Urothelium cell line (cell line): ENCODE measurements at places on chromosomes 12 and 14.

DNA sequence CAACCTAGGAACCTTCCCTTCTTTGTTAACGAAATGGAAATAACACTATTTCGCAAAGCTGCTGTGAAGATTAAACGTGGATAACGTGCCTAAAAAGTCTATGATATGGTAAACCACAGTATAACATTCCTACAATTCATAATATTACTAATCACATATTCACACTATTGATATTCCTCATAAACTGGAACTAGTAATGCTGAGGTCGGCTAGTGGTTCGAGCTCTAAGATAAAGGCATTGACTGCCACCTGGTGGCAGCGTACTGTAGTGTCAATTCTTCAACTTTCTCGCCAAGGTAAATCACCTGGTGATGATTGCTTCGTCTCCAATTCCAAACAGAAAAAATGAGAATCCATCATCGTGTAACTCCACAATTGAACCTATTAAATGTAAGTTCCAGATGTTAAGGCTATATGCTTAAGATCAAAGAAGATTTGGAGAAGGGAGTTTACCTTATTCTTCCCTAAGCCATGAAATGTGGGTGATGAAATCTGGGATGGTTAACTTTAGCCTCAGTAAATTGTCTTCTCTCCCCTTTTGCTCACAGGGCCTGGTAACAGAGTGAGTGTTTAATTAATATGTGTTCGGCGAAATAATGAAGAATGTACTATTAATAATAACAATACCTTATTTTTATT lies 197.5 kb upstream of the TMEM132C start:
- peak; percentile 51 for DNase-seq

GRCh38 chr14:40986655-40987054 lies 620.0 kb upstream of the LRFN5 start:
- DNase-seq, result no peak

DNA sequence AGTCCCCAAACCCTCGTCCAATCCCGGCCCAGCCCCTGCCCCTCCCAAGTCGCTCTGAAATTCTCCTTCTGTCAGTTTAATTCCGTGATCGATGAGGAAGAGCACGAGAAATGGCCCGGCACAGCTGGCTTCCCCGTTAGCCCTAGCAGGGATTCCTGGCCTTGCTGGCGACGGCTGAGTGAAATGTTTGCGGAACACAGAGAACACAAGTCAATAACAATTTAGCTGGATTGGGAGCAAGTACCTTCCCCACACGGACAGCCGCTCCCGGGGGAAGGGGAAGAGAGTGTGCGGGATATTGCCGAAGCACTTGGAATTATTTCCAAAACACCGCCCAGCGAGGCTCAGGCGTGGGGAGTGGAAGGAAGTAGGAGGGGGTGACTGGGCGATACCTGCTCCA lies 134.6 kb downstream of the RBM19 start:
- DNase-seq, result no peak

- no peak for DNase-seq
These were observed 577.5 kb upstream of the FBXO33 start for GRCh38 chr14:40009771-40010170.

GRCh38 chr12:130770413-130771028 lies 54.4 kb upstream of the RIMBP2 start:
- DNase-seq, result no peak

DNA sequence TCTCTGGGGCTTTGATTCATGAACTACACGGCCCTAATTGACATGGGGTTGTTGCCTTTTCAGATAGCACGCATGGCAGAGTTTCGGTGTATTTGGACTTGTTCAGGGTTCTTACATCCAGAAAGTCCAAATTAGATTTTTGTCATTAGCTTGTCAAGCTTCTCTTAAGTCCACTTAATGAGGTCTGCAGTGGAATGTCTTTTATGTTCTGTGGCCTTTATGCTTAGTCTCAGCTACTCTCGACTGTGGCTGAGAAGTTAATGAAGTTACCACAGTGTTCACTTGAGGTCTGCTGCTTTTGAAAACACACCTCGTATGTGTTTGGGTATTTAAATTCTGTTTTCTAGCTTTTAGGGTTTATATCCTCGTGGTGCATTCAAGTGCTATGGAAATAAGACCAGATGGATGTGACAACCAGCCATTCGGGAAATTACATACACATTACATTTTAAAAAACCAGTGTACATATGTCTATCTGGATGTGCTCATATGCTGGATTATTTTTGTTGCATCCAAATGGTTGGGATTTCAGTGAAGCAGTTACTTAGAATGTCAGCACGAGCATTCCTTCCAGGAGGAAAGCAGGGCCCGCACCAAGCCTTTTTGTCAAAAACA lies 80.2 kb downstream of the RMST start:
- no peak for DNase-seq

GRCh38 chr14:72891666-72892102 lies 2.2 kb downstream of the DPF3 start:
- DNase-seq, result no peak

- no peak for DNase-seq
These were observed 144.3 kb downstream of the CALM1 start for GRCh38 chr14:90541076-90541634.

- no peak for DNase-seq
These were observed 2.3 kb downstream of the TMED10 start for GRCh38 chr14:75174066-75174465.

GRCh38 chr12:101115326-101115725 lies 94.7 kb downstream of the SLC5A8 start:
- DNase-seq, result no peak

DNA sequence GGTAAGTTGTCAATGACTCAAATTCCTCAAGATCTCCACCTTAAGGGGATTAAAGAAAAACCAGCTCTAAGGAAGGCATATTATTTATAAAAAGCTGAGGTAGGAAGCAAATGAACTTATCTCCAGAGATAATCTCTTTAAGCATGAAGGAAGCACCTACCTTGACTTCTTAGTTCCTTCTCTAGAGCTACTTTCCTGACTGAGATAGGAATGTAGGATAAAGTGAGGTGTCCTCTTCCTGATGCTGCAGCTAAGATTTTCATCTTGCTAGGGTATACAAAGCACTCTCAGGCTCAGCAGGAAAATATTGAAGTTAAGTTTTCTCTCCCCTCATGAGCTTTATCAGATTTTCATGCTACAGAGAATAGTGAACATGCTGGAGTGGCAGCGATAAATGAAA lies 163.0 kb upstream of the E2F7 start:
- DNase-seq, result no peak

GRCh38 chr12:119594399-119594730 lies 791 bp downstream of the TMEM233 start:
- peak; percentile 21 for DNase-seq

GRCh38 chr12:31521964-31522363 lies 69.0 kb downstream of the DENND5B start:
- no peak for DNase-seq

DNA sequence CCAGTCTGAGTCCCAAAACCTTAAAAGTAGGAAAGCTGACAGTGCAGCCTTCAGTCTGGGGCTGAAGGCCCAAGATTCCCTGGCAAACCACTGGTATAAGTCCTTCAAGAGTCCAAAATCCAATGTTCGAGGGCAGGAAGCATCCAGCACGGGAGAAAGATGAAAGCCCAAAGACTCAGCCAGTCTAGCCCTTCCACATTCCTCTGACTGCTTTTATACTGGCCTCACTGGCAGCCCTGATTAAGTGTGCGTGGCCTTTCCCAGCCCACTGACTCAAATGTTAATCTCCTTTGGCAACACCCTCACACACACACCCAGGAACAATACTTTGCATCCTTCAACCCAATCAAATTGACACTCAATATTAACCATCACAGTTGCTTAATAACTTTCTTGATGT lies 372.1 kb upstream of the CCDC196 start:
- no peak for DNase-seq

GRCh38 chr12:70486588-70486987 lies 120.5 kb downstream of the KCNMB4 start:
- DNase-seq, result no peak

DNA sequence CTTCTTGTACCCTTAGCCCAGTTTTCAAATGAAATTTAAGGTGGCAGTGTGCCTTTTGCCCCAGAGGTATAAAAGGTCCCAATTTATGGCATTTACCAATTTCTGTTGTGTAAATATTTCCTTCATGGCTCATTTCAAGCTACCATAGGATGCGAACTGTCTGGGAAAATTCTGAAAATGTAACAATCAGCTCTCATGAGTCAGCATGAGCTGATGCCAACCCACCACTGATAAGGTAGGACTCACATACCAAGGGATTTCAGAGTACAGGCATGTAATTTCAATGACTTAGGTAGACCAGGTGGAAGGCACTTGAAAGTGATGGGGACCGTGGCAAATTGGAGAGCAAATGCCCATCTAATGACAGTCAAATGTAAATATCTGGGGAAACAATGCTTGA lies 169.5 kb downstream of the TTC8 start:
- DNase-seq, result peak; percentile 41

GRCh38 chr14:71270111-71270510 lies 362.9 kb downstream of the PCNX1 start:
- no peak for DNase-seq

DNA sequence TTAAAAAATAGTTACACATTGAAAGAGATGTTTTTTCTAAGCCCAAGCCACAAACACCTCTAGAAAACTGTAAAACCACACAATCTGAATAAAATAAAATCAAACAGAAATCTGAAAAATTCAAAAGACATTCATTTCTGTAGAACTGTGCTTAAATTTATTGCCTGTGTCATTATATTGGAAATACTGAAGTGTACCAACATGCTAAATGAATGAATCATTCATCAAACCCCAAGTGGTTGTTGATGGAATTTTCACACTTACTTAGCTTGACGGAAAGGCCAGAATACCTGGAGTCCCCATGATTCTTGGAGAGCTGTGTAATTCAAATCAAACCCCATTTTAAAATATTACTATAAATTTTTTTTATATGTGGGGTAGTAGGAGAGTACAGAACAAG lies 2.7 kb downstream of the KITLG start:
- peak; percentile 14 for DNase-seq

GRCh38 chr12:88558340-88558867 lies 21.9 kb downstream of the KITLG start:
- DNase-seq, result no peak

GRCh38 chr12:130800312-130800711 lies 38.7 kb downstream of the STX2 start:
- no peak for DNase-seq
